Activated T-helper 1 cell treated with anti-CD3 and anti-CD28 coated beads, Interleukin-12 subunit alpha, Interleukin-12 subunit beta, Interleukin-2, Interleukin-4 antibody, amounts not matched to agents 30 ng/mL and 10 ng/mL and 1 ng/mL, durations not matched to agents 14 hours and 24 hours and 36 hours (primary cell): ENCODE measurements at places on chromosomes 2 and 18.

DNA sequence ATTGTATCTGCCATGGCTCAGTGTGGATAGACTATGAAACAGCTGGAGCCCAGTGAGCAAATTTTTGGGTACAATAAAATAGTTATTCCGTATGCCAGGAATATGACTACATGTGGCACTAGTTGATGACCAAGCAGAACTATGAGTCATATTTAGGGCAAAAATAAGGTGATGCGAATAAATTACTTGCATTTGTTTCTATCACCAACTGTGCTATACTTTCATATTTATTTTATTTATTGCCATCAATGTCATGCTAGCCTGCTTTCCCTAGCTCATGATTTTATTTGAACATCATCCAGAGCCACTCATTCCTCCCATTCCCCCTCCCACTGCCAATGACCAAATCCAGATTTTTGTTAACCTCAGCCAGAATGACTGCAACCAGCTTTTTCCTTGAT lies 13.3 kb upstream of the FAP start:
- no peak overlapping the region for H3K4me3 ChIP-seq
- no peak for DNase-seq
- H3K36me3 ChIP-seq, result no peaks in the 10 kb centered on the region
- H3K27ac ChIP-seq, result no peak overlapping the region
- H3K4me1 ChIP-seq, result peaks cover 7% of the 10 kb centered on the region
- peaks cover 18% of the 10 kb centered on the region for H3K27me3 ChIP-seq

- H3K36me3 ChIP-seq, result peaks cover 21% of the 10 kb centered on the region
- peaks cover 68% of the 10 kb centered on the region for H3K4me1 ChIP-seq
- H3K4me3 ChIP-seq, result peak overlapping the region; percentile 96
- H3K27ac ChIP-seq, result peak overlapping the region; percentile 96
- H3K27me3 ChIP-seq, result no peaks in the 10 kb centered on the region
Observed at GRCh38 chr2:74834792-74835755, 1.1 kb downstream of the HK2 start.

DNA sequence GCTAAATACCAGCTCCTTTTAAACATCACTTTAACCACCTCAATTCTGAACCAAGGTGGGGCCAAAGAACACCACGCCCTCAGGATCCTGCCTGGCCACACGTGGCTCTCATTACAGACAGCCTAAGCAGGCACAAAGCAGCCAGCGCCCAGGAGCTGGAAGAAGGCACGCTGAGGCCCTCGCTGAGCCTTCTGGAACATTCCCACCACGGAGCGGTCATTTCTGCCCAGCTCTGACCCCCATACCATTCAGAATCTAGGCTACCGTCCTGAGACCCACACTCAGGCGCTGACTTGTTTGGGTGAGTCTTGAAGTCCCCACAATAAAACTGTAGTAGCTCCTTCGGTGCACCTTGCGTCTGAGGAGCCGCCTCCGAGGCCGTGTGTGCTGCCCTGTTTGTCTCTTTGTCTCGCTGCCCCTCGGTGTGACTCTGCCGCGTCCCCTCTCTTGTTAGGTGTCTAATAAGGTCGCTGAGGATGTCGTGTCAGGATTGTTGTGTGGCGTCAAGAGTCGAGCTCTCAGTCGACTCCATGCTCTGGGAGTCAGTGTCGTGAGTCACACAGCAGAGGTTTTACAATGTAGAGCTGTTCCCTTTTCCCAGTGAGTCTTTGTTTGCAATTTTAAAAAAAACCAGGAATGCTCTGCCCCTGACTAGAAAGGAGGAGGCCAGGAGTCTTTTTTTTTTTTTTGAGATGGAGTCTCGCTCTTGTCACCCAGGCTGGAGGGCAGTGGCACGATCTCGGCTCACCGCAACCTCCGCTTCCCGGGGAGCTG lies 242.4 kb downstream of the KLHL29 start:
- H3K27ac ChIP-seq, result no peak overlapping the region
- DNase-seq, result no peak
- peaks cover 2% of the 10 kb centered on the region for H3K27me3 ChIP-seq
- no peaks in the 10 kb centered on the region for H3K4me1 ChIP-seq
- H3K36me3 ChIP-seq, result no peaks in the 10 kb centered on the region

GRCh38 chr2:8870441-8870840 lies 33.0 kb upstream of the KIDINS220 start:
- no peak overlapping the region for H3K27ac ChIP-seq
- H3K36me3 ChIP-seq, result no peaks in the 10 kb centered on the region
- no peaks in the 10 kb centered on the region for H3K4me1 ChIP-seq
- H3K27me3 ChIP-seq, result no peaks in the 10 kb centered on the region
- no peak overlapping the region for H3K4me3 ChIP-seq
- no peak for DNase-seq

DNA sequence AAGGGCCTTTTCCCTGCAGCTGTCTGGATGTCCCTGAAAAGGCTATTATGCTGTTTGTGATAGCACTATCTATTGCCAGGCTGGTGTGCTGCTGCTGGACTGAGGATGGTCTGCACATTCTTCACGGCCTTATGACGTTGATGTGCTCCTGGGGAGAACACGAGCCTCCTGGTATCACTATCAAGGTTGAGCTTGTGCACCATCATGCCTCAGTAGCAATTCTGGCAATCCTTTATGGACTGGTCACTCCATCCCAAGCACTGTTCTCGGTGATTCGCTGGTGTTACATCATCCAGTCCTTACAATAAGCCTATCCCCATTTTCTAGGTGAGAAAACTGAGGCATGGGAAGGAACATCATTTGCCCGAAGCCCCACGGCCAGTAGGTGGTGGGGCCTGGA lies 18.2 kb upstream of the CCBE1 start:
- no peaks in the 10 kb centered on the region for H3K4me1 ChIP-seq
- H3K36me3 ChIP-seq, result no peaks in the 10 kb centered on the region
- H3K27me3 ChIP-seq, result peaks cover 3% of the 10 kb centered on the region

GRCh38 chr18:3819961-3820360 lies 370.0 kb downstream of the TGIF1 start:
- H3K4me3 ChIP-seq, result no peak overlapping the region
- no peak for DNase-seq

- H3K36me3 ChIP-seq, result no peaks in the 10 kb centered on the region
Observed at GRCh38 chr2:76332871-76333270, 622.2 kb upstream of the GCFC2 start.

DNA sequence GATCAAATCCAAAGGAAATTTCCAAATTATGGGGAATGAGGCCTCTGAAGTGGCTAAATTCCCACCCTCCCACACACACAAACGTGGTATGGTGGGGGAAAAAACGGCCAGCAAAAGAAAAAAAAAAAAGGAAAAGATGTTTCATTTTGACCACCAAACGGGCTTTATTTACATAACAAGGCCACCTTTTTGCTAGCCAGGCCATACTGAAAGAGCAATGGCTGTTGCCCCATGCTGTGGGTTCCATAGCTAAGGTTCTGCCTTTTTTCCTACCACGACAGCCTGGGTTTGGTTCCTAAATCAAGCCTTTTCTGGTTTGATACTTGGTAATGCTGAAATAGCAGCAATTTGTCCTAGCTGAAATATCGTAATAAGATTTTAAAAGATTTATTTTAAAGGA lies 14.0 kb upstream of the IL1B start:
- no peak overlapping the region for H3K4me3 ChIP-seq
- peaks cover 31% of the 10 kb centered on the region for H3K27me3 ChIP-seq
- no peaks in the 10 kb centered on the region for H3K36me3 ChIP-seq
- DNase-seq, result no peak
- no peak overlapping the region for H3K27ac ChIP-seq

GRCh38 chr18:35697869-35698268 lies 116.3 kb downstream of the GALNT1 start:
- H3K4me3 ChIP-seq, result no peak overlapping the region
- no peak overlapping the region for H3K27ac ChIP-seq
- DNase-seq, result no peak

DNA sequence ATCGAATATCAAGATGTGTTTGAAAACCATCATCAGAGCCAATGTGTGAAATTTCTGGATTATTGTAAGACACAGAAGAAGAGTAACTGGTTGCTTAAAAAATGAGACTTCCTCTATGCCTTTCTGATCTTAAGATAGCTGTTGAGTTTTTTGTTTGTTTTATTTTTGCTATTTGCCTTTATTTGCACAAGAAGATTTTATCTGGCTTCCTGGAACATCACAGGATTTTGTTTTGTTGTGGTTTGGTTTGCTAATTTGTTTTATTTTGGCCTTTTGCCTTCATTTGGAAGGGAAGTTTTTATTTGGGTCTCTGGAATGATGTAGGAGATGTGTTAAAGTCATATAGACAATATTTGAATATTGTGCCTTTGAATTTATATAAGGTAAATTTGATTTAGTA lies 3.9 kb upstream of the CYTIP start:
- H3K36me3 ChIP-seq, result peaks cover 14% of the 10 kb centered on the region
- peaks cover 70% of the 10 kb centered on the region for H3K4me1 ChIP-seq
- H3K27me3 ChIP-seq, result no peaks in the 10 kb centered on the region
- peak overlapping the region; percentile 93 for H3K27ac ChIP-seq

- H3K36me3 ChIP-seq, result no peaks in the 10 kb centered on the region
- H3K4me3 ChIP-seq, result no peak overlapping the region
- H3K27ac ChIP-seq, result no peak overlapping the region
- peaks cover 10% of the 10 kb centered on the region for H3K27me3 ChIP-seq
- H3K4me1 ChIP-seq, result no peaks in the 10 kb centered on the region
Observed at GRCh38 chr2:208077276-208077675, 47.0 kb downstream of the CRYGD start.

GRCh38 chr2:48065096-48065495 lies 158.8 kb upstream of the FBXO11 start:
- no peak overlapping the region for H3K27ac ChIP-seq
- H3K4me3 ChIP-seq, result no peak overlapping the region
- H3K36me3 ChIP-seq, result no peaks in the 10 kb centered on the region
- H3K4me1 ChIP-seq, result no peaks in the 10 kb centered on the region
- DNase-seq, result no peak

- peaks cover 1% of the 10 kb centered on the region for H3K27me3 ChIP-seq
- H3K36me3 ChIP-seq, result no peaks in the 10 kb centered on the region
- H3K27ac ChIP-seq, result no peak overlapping the region
Observed at GRCh38 chr2:172260336-172260735, 157.6 kb upstream of the DLX2 start.

DNA sequence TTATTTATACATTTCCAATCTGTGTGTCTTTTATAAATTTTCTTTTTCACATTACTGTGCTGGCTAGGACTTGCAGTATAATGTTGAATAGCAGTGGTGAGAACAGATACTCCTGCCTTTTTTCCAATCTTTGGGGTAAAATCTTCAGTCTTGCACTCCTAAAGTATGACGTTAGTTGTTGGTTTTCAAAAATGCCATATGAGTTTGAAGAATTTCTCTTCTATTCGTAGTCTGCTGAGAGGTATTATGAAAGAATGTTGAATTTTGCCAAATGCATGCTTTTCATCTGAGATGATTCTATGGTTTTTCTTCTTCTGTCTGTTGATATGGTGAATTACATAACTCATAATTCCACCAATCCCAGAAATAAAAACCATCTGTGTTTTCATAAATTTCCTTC lies 335.3 kb upstream of the CHST9 start:
- no peak for DNase-seq
- no peaks in the 10 kb centered on the region for H3K36me3 ChIP-seq
- no peaks in the 10 kb centered on the region for H3K4me1 ChIP-seq

DNA sequence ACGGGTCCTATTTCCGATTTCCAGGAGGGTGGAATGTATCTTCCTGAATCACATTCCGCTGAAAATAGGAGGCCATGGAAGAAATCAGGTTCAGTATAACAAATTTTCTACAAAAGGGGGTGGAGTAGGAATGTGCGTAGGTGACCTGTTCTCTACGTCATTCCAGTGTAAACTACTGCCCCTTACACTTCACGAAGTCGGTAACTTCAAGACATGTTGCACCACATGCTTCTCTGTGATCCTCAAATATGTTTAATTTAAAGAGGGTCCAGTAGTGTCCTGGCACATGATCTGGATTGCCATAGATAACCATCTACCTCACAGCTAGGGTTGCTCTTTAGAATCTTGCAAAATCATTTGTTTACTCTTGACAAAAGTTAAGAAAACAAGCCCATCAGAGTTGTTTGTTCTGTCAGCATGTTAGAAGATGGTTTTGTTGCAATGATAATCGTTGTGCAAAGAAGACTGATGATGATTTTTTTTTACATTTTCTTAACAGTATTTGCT lies 7.5 kb upstream of the CPS1 start:
- H3K27me3 ChIP-seq, result peaks cover 6% of the 10 kb centered on the region
- no peaks in the 10 kb centered on the region for H3K4me1 ChIP-seq
- H3K27ac ChIP-seq, result no peak overlapping the region
- no peak for DNase-seq
- no peak overlapping the region for H3K4me3 ChIP-seq

GRCh38 chr18:46748466-46748865 lies 8.4 kb downstream of the ST8SIA5 start:
- DNase-seq, result no peak
- H3K27ac ChIP-seq, result no peak overlapping the region
- no peaks in the 10 kb centered on the region for H3K4me1 ChIP-seq
- no peaks in the 10 kb centered on the region for H3K36me3 ChIP-seq

- H3K36me3 ChIP-seq, result peaks cover 7% of the 10 kb centered on the region
- DNase-seq, result peak; percentile 33
- H3K27ac ChIP-seq, result no peak overlapping the region
- H3K27me3 ChIP-seq, result no peaks in the 10 kb centered on the region
Observed at GRCh38 chr2:240595381-240596079, 9.0 kb downstream of the CAPN10 start.

- no peak for DNase-seq
- H3K36me3 ChIP-seq, result no peaks in the 10 kb centered on the region
- H3K4me3 ChIP-seq, result no peak overlapping the region
- peaks cover 6% of the 10 kb centered on the region for H3K4me1 ChIP-seq
Observed at GRCh38 chr2:190634381-190634780, 14.5 kb upstream of the NAB1 start.
